NCI-H2107 (cell line): ENCODE measurements at places on chromosomes 11 and 22.

DNA sequence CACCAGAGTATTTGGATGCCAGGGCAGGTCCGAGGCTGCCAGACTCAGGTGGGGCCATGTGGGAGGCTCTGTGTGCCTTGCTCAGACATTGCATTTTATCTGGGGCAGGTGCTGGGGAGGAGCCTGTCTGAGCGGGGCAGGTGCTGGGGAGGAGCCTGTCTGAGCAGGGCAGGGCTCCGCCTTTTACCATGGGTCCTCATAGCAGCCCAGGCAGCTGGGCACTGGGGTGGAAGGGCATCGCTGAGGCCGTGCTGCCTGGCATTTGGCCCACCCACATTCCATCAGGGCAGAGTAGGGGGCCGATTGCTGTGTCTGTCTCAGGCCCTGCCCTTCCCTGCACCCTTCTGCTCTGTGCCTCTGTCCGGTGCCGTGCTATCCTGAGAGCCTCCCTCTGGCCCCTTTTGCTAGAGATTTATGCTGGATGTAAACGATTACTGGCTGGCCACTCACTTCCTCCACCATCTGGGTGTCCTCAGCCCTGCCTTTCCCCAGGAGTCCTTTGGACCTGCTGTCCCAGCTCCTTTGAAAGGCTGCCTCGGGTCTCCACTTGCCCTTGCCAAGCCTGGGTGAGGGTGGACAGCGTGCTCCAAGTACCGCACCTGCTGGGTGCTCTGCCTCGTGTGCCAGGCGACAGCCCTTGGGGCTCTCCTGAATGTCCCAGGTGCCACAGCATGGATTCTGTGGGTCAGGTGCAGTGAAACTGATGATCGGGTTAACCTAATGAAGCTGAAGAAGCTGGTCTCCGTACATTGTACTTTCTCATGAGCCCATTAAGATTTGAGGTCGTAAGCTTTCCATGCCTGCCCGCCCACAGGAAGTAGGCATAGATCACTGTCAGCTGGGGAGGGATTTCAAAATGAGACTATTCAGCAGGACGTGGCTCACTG is 281.6 kb downstream of the TBC1D22A start:
- DNase-seq = peak; percentile 73

GRCh38 chr11:73386016-73386415 is 9.8 kb downstream of the RELT start:
- DNase-seq = no peak

GRCh38 chr11:74269161-74269811 is 42.2 kb downstream of the P4HA3 start:
- no peak for DNase-seq

DNA sequence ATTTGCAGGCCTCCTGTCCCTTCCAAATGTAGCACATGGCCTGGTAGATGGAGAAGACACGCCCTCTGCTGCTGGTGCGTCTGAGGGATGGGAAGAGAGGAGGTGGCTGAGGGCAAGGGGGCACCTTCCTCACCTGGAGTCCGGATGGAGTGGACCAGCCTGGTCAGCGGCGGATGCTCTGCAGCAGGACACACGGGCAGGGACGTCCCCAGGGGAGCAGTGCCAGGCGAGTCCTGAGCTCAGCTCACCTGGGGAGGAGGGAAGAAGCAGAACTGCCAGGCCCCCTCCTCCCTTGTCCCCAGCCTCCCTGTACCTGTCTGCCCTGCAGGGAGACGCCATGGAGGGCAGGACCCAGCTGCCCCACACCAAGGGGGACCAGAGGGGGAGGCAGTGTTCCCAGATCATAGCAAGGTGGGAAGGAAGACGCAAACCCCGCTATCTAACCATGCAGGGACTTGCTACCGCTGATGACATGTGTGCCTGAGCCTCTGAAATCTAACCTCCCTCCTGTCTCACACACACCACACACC is 1495.9 kb downstream of the BRD1 start:
- DNase-seq = no peak

DNA sequence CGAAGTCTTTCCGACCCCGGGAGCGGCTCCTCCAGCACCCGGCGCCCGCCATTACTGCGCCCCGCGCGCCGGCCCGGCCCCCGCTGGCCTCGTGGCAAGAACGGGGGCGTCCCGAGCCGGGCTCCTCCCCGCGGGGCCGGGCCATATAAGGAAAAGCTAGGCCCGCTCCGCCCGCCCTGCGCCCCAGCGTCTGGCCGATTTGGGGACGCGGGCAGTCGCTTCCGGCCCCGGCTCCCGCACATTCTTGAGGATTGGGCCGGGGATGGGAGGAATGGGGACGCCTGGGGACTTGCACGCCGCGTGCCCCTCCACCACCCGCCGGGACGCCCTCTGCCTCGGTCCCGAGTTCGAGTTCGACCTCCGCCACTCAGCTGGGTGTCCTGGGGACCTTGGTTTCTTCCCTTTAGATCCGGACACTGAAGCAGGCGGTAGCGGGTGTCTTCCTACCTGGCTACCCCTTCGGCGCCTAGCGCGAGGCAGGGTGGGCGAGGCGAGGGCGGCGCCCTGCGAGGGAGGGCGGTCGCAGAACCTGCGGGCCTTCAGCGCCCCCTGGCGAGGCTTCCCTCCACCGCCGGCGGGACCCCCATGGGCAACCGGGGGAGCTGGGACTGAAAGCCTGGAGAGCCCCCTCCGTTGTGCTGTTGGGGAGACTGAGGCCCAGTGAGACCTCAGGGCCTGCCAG is 3.8 kb downstream of the SMTN start:
- no peak for DNase-seq

DNA sequence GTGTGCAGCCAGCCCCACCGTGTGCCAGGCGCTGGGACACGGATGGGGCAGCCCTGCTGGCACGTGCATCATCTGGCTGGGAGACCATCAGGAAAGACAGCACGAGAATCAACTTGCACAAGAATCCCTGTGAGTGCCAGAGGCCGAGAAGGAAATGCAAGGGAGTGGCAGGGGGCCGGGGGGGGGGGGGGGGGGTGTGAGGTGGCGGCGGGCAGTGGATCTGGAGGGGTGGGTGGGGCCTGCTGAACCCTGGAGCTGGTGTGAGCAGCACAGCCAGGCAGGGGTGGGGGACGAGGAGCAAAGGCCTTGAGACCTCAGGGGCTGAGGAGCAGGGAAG is 14.0 kb upstream of the FLRT1 start:
- DNase-seq = no peak

DNA sequence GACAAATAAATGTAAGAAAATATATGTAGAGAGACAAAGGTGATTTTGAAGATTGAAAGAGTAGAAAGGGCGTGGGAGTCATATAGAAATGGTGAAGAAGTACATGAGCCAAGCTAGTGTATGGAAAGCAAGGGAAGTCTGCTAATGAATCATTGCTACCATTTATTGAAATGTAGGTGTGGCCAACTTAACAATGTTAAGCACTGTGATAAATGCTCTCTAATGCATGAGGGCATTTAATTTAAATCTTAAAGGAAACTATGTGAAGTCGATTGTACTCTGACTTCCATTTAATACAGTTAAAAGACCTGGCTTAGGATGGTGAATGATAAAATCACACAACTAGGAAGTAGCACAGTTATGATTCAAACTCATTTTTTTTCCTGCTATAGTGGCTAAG is 219.9 kb downstream of the CASP12 start:
- no peak for DNase-seq

DNA sequence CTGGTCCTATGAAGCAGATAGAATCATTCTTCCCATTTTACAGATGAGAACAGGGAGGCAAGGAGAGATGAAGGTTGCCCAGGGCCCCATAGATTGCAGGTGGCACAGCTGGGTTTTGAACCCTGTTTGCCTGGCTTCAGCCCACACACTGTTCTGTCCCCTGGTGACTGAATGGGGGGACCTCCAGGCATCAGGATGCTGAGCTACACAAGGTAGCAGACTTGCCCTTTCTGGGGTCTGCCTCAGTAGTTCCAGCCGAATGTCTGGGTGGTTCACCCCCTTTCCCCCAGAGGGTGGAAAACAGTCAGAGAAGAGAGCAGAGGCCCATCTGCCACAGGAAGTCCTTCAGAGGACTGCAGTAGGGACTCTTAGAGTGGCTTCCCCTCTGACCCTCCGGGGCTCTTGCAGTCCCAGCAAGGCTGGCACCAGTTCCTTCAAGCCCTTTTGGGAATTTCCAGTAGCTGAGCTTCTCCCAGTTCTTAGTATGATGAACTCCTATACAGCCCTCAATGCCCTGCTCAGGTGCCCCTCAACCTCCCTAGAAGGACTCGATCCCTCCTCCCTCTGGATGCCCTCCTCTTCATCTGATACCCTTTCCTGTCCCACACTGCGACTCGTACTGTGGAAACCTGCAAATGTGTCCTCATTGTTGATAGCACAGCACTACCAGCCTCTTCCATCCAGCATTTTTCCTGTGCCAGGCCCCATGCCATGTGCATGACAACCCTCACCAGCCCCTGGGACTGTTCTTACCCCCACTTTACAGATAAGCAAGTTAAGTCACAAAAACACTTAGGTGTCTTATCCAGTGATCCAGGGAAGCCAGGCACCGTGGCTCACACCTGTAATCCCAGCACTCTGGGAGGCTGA is 82.8 kb downstream of the IGLL1 start:
- DNase-seq = no peak

DNA sequence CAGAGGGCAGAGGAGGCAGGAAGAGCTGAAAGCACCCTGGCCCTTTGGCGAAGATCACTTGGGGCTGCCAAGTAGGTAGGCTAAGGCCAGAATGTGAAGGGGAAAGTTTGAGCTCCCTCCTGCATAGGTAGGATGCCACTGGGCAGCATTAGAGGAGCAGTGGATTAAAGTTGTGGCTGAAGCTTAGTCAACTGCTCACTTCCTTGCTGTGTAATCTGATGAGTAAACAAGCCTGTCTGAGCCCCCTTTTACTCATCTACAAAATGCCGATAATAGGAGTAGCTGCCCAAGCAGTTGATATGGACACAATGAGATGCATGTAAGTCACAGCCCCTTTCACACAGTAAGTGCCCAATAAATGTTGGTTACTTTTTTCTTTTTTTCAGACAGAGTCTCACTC is 216.4 kb downstream of the MN1 start:
- DNase-seq = no peak

- DNase-seq = no peak
Observed at GRCh38 chr22:24200619-24201212, 19.4 kb downstream of the SUSD2 start.

DNA sequence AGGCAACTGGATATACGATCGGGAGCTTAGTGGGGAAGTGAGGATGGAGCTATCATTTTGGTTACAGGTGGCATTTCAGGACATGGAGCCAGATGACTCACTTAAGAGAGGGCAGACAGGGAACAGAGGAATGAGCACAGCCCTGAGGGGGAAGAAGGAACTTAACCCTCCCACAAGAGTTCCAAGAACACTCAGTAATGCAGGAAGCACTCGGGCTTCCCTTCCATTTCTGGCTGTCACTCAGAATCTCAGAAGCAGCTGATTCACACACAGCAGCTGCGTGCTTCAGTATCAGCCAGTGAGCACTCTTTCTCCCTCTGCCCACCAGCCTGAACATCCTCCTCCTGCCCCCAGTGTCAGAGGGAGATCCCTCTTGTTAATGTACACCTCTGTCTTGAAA is 34.8 kb downstream of the EFCAB6 start:
- no peak for DNase-seq

DNA sequence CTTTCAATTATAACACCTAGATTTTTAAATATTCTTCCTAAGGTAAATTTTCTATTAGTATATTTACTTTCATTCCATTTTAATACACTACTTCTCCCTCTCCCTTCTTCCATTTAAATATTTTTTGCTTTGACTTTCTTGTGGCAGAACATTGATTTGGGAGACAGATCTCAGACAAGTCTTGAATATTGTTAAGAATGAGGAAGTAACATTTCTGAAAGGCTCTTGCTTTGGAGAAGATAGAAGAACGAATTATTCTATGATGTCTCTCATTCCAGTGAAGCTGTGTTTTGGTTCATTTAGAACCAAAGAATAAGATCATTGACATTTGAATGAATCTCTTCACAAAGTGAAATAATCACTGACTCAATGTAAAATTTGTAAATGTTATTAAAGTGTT is 2.4 kb downstream of the IPO7 start:
- DNase-seq = no peak

- no peak for DNase-seq
Observed at GRCh38 chr11:115390441-115390840, 113.8 kb downstream of the CADM1 start.

DNA sequence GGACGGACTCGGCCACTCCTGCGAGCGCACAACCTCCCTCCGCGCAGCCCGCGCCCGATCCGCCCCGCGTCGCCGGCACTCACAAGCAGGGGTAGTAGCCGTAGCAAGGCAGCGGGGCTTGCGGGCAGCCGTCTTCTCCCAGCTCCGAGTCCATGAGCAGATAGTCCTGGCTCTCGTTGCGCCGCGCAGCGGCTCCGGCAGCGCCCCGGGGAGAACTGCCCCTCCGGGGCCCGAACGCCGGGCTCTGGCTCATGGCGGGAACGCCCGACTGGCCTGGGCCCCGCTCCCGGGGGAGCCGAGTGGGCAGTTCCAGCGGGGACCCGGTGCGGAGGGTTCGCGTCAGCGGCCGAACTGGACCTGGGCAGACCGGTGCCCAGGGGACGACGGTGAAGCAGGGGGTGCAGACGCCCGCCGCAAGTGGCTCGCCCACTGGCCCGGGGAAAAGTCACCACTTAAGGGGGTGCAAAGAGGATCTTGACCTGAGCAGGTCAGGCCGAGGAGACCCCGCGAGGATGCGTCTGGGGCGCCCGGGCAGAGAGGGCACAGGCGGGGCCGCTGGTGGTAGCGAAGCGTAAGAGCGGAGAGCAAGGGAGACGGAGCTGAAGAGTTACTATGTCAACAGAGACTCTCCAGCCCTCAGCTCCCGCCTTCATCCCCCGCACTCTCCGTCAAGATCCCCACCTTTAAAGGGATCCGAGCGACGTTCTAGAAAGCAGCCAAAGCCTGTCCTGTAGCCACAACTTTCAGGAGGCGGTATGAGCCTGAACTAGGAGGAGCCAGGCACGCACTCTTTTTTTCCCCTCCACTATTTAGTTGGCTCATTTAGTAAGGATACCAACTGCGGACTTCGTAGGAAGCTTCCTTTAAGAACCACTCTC is at the start of gene TRPC6:
Gene TRPC6, minus strand, starts transcription at position 757 of the 878 bp plus-strand sequence. Its CDS starts 504 bp downstream, at position 253.
- no peak for DNase-seq

DNA sequence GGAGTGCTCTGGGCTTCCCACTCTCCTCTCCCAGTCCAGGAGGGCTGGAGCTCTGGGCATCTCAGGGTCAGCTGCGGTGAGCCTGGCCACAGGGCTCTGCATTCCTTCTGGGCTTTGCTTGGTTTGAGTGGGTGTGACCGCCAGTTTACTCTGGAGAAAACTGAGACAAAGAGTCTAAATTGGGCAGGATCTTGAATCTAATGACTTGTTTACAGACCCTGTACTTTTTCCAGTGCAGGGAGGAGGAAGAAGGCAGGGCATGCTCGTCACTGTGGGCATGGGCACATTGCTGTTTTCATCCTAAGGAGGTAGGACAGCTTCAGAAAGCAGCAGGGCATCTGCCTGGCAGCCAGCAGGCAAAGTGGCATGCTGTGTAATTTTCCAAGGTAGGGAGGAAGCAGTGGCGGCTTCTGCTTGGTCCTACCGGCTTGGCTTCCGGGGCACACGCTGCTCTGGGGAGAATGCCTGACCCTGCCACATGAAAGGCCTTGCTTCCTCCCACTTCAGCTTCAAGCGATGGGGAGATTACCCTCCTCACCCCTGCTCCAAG is 22.9 kb downstream of the FLI1 start:
- DNase-seq = no peak

DNA sequence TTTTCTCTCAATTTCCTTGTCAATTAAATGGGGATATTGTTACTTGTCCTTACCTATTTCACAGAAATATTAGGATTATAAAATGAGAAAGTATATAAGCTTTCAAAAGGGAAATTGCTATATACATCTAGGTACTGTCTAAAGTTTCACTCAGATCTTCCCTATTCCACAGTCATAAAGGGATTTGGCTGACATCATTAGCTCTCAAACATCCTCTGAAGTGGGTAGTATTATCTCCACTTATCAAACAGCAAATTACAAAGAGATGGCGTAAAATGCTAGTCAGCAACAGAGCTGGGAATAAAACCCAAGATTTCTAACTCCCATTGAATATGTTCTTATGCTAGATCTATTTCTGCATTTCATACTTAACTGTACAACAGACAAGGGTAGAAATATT is 50.9 kb downstream of the SLC25A17 start:
- no peak for DNase-seq
